NCI-H1092 treated with DMSO at 0.1 percent for 48 hours (cell line): ENCODE measurements at places on chromosomes 2 and 18.
A peak's percentile ranks its signal among the peaks of the same experiment; 100 is the strongest.

DNA sequence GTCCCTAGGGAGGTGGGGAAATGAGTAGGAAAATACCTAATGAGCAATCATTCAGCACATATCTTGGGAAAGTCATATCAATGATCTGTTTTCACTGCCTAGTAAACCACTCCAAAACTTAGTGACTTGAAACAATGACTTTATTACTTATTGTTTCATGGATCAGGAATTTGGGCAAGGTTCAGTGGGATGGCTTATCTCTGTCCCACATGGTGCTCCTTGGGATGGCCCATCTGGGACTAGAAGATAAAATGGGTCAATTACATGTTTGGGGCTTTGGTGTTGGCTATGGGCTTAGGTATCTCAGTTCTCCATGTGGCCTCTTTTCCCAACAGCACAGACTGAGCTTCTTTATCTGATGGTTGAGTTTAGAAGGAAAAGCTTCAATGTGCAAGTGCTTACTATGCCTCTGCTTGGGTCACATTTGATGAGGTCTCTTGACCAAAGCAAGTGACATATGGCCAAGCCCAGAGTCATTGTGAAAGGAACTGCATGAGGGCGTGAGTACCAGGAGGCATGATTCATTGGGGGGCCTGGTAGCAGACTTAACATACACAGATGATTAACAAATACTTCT is 218.1 kb upstream of the TNP1 start:
- no peak for DNase-seq

- no peak for DNase-seq
Measured at GRCh38 chr18:10145546-10145945, 231.7 kb downstream of the VAPA start.

DNA sequence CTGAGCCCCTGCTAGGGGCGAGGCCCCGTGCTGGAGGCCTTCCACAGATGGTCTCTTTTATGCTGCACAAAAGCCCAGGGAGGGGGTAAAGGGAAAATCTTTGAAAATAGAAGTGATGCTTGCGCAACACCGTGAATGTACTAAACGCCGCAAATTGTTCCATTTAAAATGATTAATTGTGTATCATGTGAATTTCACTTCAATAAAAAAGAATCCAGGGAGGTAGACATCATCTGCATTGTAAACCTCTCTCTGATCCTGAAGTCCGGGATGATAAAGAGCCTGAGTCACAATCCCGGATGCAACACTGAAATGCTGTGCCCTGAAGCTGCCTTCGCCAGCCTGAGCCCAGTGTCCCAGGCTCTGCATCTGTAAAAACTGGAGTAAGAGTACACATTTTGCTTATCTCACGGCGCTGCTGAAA is 107.7 kb upstream of the PPP1CB start:
- no peak for DNase-seq

DNA sequence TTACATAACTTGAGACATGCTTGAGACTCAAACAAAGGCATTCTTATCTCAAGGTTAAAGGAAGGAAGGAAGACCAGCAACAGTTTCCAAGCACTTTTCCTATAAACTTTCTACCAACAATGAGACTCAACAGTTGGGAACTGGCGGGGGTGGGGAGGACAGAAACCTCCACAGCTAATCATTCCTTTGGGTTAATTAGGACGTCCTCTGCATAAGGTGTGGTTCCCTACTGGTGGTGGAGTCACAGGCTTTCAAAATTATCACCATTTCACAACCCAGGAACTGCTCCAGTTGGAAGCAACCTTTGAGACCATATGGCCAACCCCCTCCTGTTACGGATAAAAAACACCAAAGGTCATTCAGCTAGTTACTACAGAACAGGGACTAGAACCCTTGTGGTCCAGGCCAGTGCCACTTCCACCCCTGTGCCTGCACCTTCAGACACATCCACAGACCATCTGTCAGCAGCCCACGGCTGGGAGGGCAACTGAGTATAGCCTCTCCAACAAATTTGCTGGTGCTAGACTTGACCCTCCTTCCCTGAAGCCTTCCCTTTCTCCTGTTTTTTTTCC is 30.1 kb upstream of the ATL2 start:
- no peak for DNase-seq

- no peak for DNase-seq
Measured at GRCh38 chr2:99679518-99679917, 189.7 kb upstream of the REV1 start.

DNA sequence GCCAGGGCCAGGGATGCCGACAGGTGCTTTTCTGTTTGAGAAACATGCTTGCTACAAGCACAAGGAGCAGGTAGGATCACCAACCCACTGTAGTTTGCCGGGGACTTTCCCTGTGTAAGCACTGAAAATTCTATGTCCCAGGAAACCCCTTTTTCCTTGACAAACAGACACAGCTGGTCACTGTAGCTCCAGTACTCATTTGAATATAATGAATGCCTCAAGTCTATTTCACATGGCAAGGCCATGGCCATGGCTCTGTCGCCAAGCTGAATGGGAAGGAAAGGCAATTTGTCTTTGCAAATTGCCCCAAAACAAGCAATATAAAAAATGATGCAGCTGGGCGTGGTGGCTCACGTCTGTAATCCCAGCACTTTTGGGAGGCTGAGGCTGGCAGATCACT is 49.6 kb upstream of the IGFBP2 start:
- DNase-seq, result no peak

- no peak for DNase-seq
Measured at GRCh38 chr2:181203412-181203811, 223.0 kb downstream of the UBE2E3 start.

DNA sequence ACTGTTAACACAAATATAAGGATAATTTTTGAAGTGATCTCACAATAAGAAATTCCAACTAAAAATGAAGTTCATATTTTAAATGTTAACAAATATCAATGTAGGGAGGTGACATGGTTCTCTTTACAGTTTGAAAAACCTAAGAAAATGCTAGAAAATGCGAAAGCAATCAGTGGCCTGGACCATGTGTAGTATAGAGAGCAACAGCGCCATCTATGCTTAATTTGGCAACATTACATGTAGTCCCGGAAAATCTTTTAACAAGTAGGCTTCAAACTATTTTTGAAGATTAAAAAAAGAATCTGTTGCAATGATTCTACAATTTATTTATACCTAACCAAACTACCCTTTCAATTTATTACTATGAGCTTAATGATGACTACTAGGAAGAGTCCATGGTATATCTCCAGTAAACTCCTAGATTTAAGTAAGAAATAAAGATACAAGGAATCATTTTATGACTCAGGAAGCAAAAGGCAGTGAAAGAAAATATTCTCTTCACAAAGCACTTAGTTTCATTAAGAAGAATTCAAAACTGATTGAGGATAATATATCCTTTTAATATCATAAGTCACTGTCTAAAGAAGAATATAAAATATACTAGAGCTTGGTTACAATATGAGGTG is 33.3 kb downstream of the NDUFA10 start:
- DNase-seq, result peak; percentile 34

- DNase-seq, result no peak
Measured at GRCh38 chr18:34972765-34973414, 68.3 kb upstream of the MAPRE2 start.

DNA sequence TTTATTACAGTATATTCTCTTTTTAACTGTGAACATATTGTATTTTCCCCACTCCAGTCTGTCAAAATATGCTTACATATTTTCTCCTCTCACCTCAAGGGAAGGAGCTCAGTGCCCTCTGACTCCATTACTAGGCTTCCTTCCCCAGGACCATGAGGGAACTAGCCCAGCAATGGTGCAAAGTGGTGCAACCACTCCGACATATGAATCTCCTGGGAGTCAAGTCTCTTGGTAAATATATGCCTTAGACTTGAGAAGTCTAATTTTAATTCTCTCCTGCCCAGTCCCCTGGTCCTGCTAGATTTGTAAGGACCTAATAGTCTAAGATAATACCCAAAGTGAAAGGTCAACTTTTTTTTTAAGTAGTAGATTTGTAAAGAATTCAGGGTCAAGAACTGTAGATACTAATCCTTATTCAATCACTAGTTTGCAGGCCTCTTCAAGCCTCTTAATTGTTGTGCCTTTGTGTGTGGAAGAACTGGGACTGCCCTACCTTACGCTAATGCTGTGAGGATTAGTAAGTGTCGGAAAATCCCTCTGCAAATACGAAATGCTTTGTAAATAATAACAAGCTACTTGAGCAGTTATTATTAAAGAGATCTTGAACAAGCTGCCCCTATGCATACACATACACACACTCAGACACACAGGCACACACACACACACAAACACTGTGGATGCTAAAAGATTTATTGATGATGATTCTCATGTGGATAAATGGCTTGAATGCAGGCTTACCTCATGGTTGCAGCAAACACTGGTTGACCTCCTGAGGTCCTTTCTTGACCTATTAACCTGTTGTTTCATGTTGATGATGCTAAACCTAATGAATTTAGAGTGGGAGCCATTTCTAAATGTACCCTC is 251.2 kb upstream of the PARD3B start:
- no peak for DNase-seq

DNA sequence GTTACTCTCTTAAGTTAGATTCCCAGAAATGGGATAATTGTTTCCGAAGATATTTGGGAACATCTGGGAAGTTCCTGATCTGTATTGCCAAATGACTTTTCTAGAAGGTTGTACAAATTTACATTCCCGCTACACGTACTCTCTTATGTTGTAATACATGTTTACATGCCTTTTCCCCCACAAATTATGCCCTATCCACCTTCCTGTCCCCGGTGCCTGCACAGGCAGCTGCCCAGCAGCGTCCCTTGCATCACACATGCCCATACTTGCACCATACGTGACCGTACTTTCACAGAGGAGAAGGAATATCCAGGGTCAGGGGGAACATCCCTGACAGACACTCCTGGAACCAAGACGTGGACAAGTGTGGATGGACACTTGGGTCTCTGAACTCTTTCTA is 24.2 kb upstream of the KLF11 start:
- DNase-seq, result no peak

GRCh38 chr2:88950010-88950409 is 258.5 kb downstream of the RPIA start:
- no peak for DNase-seq

DNA sequence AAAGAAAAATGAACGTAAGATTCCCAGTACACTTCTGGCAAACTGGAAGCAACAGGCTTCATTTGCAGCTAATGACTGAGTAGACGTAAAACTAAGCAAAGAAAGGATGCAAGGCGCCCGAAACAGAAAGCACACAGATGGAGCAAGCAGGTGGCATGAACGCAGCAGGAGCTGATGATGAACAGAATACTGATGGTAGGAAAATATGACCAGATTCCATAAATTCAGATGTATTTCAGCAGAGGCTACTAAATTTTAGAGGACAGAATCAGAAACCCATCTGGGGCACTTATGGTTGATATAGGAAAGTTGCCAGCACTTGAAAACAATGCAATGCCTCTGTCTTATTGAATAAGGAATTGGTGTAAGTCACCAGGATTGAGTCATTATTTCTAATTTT is 658.7 kb upstream of the LINC00305 start:
- DNase-seq, result no peak

- no peak for DNase-seq
Measured at GRCh38 chr2:8622199-8622911, 59.5 kb upstream of the ID2 start.

GRCh38 chr2:235721625-235722024 is 227.8 kb downstream of the AGAP1 start:
- DNase-seq, result no peak

GRCh38 chr2:238711346-238711745 is 136.5 kb upstream of the TWIST2 start:
- DNase-seq, result no peak

DNA sequence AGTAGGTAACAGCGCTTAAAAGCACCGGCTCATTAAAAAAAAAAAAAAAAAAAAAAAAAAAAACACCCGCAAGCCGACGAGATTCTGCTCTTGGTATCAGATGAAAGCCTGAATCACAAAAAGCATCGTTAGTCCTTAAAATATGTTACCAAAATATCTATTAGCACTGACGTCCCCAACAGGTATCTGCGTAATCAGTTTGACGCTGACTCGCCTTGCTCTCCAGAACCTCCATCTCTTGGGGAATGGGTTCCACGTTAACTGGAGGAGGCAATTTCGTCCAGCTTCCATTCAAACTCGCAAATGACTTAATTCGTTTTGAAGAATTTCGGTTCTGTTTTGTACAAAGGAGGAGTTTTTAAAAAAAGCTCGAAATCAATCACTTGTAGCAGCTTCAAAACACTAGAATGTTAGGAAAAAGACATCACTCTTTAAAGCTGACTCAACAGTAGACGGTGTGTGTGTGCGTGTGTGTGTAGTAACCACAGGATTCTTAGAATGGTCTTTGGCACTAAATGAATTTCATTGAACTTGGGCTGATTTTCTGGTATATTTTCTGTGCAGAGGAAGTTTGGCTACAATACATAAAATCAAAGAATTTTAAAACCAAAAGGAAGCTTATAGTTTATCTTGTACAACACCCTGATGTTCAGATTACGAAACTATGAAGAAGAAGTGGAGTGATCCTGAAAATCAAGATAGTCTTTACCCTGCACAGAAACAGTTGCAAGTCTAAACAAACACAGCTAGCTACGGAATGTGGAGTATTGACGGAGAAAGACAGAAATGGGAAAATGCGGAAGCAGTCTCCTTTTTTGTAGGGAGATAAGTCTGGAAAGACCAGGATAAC is 1.1 kb upstream of the PGAP1 start:
- no peak for DNase-seq
